GM12864 (cell line): ENCODE measurements at places on chromosomes 1 and 21.

DNA sequence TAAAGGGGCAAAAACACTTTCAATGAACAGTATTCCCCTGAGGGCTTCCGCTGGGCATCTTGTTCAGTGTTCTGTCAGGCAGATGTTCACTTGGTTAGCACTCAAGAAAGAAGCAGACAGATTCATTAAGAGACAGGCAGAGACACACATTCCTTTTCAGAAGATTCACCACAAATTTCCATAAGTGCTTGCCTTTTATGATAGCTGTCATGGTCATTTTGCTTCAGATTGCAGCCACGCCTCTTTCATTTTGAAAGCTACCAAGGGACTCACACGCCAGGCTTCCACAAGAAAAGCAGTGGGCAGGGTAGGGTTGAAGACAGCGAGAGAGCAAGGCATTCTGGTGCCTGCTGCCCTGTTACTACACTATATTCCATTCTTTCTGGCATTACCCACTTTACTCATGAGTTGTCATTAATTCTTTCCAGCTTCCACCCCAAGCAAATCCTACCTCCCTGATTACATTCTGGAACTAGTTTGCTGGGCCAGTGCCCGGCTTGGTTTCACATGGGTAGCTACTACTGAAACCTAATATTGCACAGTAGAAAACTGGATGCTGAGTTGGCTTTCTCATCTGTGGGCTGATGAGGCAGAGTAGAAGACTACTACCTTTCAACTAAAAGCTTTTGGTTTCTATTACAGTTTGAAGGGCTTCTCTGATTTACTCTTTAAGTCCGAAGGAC is 91.2 kb upstream of the COL24A1 start:
- no peak for DNase-seq

GRCh38 chr1:228358039-228358763 is 48.4 kb downstream of the TRIM11 start:
- DNase-seq = no peak

DNA sequence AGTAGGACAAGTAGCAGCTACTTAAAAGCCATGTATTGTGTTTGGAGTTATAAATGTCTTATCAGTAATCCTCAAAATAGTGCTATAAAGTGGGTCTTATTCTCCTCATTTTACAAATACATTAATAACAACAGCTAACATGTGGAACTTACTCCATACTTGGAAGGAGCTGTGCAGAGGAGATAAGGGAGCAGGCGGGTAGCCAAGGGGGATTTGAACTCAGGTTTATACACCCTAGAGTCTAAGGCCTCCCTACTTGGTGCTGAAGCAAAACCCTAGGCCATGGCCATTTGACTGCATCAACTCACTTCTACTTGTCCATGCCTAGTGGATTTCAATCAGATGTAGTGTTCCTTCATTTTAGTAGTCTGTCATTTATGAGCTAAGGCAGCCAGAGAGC is 72.1 kb downstream of the LMO4 start:
- DNase-seq = no peak

DNA sequence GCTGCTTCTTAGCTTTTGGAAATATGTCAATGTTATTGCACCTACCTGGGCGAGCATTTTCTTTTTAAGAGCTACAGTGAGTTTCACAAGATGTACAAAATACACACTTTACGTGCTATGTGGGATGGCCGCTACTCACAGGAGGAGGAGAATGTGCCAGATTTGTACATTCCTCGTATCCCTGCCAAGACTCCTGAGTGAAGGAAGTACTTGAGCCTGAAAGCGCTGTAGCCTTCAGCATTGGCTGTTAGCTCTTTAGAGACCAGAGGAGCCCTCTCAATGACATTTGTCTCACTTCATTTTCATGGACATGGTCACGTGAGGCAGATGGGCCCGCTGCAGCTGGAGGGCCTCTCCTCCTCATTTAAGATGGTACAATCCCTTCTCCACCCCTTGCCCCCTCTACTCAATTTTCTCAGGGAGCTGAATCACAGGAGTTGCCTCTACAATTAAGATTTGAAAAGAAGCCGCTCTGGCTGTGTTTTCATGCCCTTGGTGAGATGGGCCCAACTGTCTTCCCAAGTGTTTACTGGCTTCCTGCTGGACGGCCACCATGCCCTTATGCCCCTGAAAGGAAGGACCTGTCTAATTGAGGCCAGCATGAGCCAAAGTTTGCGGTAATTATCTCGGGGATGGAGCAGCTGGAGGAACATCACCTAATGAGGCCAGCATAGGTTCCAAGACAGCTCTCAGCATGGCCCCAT is 442.6 kb downstream of the PRDM2 start:
- no peak for DNase-seq

- DNase-seq = no peak
Observed at GRCh38 chr1:20485527-20486456, at the start of gene CAMK2N1. TSS of gene CAMK2N1 (minus strand) at chr1:20486210. CDS start at chr1:20485379, 831 bp downstream.

- DNase-seq = no peak
Observed at GRCh38 chr1:223674119-223674890, 8.8 kb upstream of the CAPN8 start.

- DNase-seq = no peak
Observed at GRCh38 chr1:219837274-219837993, 90.9 kb downstream of the SLC30A10 start.

GRCh38 chr1:223340637-223341036 is 23.3 kb downstream of the SUSD4 start:
- no peak for DNase-seq

DNA sequence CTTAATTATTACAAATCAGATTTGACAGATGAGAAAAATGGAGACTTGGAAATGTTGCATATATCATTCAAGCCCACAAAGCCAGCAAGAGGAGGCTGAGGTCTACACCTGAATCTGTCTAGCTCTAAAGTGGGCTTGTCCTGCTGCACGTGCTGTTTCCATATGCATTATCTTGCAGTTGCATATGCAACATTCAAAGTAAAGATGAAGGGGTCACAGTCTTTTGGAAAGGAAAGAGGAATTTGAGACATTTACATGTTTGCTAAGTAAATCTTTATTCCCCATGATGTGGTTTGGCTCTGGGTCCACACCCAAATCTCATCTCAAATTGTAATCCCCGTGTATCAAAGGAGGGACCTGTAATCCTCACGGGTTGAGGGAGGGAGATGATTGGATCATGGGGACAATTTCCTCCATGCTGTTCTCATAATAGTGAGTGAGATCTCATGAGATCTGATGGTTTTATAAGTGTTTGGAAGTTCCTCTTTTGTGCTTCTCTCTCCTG is 98.3 kb downstream of the BACH1 start:
- DNase-seq = no peak

DNA sequence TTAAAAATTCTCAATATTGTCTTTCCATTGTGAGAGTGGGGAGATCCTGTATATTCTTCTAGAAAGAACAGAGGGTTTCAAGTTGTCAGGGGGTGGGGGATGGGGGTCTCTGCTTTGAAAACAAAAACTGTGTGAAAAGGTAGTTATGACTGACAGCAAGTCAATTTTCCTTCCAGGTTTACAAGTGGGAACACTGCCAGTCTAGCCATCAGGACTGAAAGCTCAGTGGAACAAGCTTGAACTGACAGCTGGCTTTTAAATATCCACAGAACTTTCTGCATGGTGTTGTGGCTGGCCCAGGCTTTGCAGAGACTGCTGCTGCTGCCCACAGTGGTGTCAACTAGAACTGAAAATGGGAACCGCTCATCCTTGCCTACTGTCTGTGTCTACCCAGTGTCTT is 162.6 kb downstream of the TNR start:
- no peak for DNase-seq

- DNase-seq = no peak
Observed at GRCh38 chr1:207853372-207853757, 57.6 kb downstream of the CD34 start.

GRCh38 chr1:209850342-209850979 is 22.7 kb downstream of the UTP25 start:
- DNase-seq = no peak

- DNase-seq = no peak
Observed at GRCh38 chr1:171279234-171279633, 30.9 kb downstream of the FMO1 start.

DNA sequence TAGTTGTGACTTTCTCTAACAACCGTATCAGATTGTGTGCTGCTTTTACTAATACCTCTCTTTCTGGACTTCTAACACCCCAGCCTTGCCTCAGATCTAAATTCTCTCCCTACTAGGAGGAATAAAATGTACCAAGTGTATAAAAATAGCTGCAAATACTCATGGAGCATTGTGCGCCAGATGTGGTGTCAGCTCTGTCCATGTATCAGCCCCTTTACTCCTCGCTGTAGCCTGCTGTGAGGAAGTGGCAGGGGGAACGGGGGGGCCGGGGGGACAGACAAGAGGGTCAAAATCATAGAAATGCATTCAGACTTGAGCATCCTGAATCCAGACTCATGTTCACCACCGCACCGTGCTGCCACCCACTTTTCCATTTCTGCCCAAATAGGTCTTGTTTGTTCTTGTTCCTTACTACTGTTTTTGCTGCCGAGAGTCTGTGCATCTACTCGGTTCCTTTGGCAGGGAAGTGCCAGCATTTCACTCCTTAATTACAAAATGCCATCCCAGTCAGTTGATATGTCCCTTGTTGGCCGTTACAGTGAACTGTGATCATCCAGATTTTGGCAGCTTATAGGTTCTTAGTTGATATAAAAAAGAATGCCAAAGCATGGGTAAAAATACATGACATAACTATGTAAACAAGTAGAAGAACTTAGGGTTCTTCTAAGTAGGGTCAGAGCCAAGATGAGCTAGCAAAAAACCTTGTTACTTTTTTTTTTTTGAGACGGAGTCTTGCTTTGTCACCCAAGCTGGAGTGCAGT is 76.4 kb downstream of the UBE4B start:
- DNase-seq = no peak

- no peak for DNase-seq
Observed at GRCh38 chr1:19644395-19644680, 227 bp downstream of the NBL1 start.

- DNase-seq = no peak
Observed at GRCh38 chr1:61724506-61724812, 482 bp downstream of the TM2D1 start.

DNA sequence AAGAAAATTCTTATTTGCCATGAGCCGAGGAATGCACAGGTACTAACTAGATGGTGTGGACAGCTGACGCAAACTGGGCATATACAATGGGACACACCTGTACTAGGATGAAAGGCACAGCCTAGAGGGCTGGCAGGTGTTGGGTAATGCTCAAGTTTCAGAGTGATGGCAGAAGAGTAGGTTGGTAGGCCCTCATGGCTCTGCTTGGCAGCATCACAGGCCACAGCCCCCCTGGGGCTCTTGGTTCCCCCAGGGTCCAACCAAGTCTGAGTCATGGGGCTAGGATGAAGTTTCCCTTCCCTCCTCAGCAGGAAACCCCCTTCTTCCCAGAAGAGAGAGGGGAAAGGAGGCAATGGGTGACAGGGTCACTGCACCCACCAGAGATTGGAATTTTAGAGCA is 35.2 kb downstream of the SPEN start:
- DNase-seq = no peak

DNA sequence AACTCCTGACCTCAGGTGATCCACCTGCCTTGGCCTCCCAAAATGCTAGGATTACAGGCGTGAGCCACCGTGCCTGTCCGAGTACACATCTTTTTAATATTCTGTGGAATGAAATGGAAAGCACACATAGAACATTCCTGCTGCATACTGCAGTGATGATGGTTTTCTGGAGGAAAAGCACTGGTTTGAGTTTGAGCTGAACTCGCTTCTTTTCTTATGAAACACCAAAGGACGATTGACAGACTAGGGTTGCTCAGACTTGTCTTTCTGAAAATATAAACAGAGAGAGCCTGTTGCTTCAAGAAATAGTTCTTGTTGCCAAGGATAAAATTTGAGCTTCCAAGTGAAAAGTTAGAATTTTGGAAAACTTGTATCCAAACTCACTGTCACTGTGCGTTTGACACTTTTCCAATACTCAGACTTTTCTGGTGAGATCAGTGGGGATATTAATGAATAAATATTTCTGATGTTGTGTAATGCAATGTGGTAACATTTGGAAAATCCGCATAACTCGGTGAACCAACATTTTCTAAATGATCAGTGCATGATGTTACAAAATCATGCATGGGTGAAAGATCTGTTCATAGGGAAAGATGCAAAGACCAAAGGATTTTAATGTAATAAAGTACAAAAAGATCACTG is 15.0 kb upstream of the ERMAP start:
- DNase-seq = no peak
